CD4-positive, alpha-beta T cell (primary cell): ENCODE measurements at places on chromosomes 2 and 18.

- DNase-seq, result no peak
These were observed 282.5 kb downstream of the SLC8A1 start for GRCh38 chr2:40169430-40169829.

- no peak for DNase-seq
These were observed 35.2 kb downstream of the ASB1 start for GRCh38 chr2:238461916-238462315.

DNA sequence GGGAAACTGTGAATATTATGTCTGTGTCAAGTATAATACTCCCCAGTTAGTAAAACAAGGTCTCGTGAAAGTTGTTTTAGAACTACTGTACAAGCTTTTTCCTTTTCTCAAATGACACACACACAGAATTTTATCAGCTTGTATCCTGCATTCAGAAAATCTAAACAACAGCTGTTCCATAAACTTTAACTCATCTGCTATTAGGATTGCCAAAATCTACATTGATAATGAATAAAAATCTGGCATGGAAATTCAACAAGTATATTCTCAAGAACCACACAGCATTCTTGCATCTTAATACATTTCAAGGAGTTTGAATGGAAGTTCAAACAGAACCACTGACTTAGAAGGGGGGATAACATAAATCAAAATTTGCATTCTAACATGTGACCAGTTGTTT is 151.2 kb downstream of the SLC39A10 start:
- no peak for DNase-seq

- DNase-seq, result no peak
These were observed 624.9 kb upstream of the CDH2 start for GRCh38 chr18:28801876-28802275.

DNA sequence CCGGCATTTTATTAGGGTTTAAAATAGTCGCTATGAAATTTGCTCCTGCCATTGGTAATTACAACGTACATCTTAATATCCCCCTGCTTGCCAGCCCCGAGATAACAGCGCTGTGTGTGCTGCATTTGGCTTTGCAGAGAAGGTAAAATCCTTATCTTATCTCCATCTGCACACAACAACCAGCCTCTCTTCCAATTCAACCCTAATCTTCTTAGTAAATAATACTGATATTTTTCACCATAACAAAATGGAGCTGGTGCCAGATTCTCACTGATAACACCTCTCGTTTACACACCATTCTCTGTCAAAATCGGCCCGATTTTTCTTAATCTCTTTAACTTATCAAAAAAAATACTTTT is 61.4 kb upstream of the SIX3 start:
- no peak for DNase-seq

GRCh38 chr2:17518212-17519154 is at the start of gene RAD51AP2:
TSS of gene RAD51AP2 (minus strand) at chr2:17518440. CDS start at chr2:17518415, 25 bp downstream.
- DNase-seq, result no peak

DNA sequence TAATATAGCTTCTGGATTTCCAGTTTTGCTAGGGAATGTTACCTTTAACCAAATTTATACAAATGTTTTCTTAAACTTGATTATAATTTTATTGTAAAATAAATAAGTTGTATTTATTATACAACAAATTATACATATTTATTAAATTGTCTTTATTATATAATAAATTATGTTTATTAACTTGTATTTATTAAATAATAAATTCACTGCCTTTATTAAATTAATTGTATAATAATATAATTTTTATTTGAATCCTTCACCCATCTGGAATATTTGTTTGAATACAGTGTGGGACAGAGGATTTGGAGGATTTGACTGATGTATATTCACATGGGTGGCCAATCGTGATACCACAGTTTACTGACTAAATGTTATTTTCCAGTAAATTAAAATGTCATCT is 43.4 kb upstream of the CCDC178 start:
- no peak for DNase-seq

GRCh38 chr2:106205488-106205887 is 11.4 kb upstream of the UXS1 start:
- peak; percentile 43 for DNase-seq
